ENCODE measurements at places on chromosomes 12 and 14.

GRCh38 chr12:93311827-93312226, 65.9 kb upstream of the NUDT4 start:
- peak; percentile 29 for DNase-seq

DNA sequence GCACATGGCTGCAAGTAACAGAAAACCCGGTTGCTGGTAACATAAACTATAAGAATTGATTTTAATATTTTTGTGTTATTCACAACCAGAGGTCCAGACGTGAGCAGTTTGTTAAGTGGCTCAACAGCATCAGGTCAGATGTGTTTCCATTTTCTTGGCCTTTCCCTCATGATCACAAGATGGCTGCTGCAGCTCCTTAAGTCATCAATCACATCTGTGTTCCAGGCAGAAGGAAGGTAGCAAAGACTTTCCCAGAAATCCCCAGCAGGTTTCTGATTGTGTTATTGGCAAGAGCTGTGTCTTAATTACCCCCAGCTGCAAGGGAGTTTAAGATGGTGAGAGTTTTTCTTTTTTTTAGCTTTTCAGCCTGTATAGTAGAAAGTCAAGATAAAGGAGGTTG, 40.4 kb upstream of the MYL2 start:
- no peak for DNase-seq

DNA sequence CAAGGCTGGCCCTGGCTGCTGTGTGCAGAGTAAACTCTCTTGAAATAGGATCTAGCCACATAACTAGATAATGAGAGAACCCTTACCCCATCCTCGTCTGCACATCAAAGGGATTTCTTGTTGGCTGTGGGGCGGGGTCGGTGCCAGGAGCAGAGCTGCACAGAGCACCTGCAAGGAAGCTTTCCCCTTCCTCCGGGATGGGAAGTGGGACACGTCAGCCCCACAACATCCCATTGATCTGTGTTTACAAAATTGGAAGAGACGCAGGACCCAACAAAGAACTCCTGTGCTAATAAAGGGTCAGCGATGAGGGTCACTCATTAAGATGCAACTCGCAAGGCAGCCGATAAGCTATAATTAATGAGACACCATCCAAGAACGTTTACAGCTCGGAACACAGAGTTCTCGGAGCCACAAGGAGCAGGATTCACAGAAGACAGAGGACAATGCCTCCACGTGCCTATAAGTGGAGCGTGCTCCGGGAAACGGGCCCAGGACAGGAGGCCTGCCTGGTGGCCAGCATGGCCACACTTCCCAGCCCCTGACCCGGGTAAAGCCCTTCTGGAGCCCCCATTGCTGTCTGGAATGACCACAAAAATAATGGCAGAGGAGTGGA, 171.5 kb downstream of the SLC15A4 start:
- DNase-seq = no peak

- DNase-seq = no peak
Observed at GRCh38 chr14:73879027-73879426, 7.6 kb upstream of the ZNF410 start.

DNA sequence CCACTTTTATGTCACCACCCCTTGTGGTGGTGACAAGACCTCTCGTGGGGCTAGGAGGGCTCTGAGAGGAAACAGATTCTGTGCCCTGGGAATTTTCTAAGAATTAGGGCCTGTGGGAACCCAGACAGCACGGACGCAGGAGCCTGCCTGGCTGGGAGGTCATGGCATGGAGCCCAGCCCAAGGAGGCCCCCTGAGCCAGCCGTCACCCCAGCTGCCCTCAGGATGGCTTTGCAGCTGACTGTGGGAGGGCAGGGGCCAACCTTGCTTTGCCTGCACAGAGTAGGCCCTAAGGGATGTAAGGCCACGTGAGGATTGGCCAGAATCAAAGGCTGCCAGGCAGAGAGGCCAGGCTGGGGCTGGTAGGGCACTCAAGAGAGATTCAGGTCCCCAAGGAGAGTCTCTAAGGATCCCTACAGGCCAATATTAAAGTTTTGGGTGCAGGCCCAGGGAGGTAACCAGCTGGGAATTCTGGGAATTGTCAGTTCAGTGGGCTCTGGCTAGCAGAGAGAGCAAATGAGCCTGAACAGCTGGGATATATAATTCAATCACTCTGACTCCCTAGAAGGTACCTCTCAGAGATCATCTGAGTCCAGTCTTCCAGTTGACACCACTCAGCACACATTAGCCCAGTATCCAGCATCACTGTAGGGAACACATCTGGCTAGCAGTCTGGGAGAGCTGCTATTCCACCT, 6.4 kb downstream of the LTBP2 start:
- no peak for DNase-seq

- DNase-seq = peak; percentile 90
Observed at GRCh38 chr12:122072031-122072970, 6.3 kb upstream of the MLXIP start.

DNA sequence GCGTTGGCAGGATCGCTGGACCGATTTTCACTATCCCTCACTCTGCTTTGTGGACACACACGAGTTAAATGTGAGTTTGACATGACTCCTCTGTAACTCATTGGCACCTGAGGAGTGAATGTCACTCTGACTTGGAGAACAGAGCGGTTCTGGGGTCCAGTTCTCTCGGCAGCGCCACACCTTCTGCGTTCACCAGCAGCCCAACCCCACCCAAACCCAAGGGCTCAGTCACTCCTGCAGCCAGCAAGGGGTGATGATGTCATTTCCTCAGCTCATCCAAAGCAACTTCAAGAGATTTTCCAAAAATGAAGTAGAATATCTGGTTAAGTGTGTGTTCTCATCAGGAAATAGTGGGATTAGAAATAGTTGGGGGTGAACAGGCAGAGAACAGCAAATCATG, 36.3 kb downstream of the ADGRD1 start:
- no peak for DNase-seq

DNA sequence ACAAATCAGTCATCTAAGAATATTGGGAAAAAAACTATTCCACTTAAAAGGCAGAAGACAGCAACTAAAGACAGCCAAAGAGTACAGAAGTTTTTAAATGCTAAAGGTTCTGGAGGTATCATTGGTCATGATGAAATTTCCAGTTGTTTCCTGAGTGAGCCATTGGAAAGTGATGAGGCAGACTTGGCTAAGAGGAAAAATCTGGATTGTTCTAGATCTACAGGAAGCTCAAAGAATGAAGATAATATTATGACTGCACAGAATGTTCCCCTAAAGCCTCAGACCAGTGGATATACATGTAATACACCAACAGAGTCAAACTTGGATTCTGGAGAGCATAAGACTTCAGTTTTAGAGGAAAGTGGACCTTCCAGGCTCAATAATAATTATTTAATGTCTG, 22.8 kb downstream of the GALNT4 start:
- no peak for DNase-seq

DNA sequence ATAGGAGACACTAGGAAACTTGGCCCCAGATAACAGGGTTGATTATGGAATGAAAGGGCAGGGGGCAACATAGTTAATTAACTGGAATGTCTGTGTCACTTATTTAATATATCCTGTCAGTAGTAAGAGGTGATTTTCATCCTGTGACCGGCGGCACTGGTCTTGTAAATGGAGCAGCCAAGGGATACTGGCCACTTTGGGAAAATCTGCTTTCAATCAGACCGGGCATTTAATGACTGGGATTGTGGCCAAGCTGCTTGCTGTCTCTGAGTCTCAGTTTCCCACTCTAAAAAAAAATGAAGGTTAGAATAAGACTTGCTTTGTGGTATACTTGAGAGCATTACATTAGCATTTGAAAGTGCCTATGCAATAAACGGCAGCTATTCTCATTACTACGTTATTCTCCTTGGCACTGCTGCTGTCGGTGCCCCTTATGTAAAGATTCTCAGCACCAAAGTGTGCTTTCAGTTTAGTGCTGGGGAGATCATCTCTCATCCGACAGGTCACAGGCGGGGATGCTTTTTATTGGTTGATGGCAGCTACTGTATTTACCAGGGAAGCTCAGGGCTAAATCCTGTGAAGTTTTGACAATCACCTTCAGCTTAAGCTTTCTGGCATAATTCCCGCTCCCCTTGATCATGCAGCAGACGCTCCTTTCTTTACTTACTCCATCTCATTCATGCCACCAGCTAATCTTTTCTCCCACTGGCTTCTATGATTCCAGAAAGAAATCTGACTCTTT, 162.1 kb downstream of the ESRRB start:
- no peak for DNase-seq

DNA sequence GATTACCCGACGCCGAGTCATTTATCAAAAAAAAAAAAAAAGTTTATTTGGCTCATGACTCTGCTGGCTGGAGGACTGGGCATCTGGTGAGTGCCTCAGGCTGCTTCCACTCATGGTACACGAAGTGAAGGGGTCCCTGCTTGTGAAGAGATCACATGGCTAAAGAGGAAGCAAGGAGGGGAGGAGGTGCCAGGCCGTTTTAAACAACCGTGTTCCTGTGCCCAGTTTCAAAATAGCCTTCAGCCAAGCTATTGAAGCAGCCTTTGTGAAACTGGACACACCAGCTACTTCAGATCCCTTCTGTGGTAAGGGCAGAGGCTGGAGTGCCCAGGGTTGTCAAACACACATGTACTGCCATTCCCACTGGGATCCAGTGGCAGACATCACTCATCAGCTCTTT, 7.6 kb downstream of the POP5 start:
- no peak for DNase-seq

GRCh38 chr12:118274066-118274465, 98.6 kb downstream of the TAOK3 start:
- no peak for DNase-seq

DNA sequence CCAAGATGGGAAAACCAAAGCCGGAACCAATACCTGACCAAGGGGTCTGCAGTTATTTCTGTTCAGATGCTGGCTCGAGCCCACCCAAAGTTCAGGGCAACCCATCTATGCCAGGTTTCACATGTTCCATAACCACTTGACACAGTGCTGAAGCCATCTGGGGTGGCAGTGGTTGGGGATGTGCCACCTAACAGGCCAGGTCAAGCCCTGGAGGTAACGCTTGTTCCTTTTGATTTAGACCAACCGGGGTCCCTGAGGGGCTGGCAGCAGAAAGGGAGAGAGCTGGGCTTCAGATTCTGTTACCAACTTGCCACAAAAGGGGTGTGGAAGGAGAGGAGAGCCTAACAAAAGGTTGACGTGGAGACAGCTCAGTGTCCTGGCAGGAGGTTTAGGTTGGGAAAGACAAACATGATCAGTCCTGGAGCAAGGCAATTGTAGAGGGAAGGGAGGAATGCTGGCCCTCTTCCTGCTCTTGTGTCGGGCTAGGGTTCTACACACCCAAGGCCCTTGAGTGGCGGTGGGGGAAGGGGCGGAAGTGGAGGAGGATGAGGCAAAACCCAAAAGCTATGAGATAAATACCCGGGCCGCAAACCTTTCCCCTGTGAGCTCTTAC, 31.9 kb downstream of the CACNA2D4 start:
- no peak for DNase-seq

DNA sequence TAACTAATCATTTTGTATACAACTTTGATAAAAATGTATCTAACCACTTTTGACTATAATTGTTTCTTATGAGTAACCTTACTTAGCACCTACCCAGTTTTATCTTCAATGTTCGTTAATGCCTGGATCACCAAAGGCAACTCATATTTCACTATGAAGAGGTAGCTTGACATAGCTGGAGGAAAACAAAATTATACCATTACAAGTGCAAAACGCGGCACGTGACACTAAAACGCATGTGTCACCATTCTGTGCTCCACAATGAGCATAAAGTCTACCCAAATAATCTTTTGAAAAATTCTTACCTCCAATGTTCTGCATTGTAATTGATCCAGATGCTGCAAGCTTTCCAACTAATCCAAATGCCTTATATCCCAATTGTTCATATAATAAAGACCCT, 5.8 kb downstream of the SLC38A2 start:
- no peak for DNase-seq

DNA sequence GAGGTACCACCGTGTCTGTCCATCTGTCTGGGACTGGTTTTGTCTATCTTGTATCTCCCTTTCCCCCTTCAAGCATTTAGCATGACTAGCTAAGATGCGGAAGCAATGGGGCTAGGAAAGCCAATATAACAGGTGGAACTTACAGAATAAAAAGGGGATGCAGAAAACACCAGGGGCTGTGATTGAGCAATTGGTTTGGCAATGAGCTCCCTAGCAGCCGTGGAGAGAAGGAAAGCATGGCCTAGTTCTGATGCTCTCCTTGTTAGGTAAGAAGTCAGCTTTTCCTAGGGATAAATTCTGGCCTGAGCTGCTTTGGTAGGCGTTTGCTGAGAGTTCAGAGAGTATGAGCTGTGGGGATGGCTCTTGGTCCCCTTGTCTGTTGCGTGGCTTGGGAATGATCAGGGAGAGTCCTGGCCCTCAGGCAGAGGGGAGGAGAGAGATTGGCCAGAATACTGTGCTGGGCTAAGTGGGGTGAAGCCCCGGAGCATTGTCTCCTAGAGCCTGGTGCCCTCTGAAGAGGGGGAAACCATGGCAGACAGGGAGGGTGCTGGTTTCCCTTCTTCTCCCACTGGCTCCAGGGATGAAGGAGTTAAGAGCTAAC, 7.1 kb downstream of the SETD1B start:
- DNase-seq = peak; percentile 13

DNA sequence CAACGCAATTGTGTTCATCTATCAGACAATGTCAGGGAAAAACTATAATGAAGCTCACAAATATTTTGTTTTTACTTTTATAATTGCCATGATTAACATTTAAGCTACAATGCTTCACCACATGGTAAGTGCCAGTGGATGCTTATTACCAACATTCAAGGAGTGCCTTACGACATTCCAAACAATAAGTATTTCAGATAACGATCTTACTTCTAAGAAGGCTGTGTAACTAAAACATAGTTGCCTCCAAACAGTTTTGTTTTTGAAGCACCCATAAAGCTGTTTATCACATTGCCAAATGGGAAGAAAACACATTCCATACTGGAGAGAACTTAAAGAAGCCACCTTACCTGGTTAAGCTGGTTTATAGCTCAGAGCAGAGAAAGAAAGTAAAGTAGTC, 78.8 kb downstream of the RPS6KA5 start:
- no peak for DNase-seq
